ENCODE measurements at places on chromosomes 11 and 22.
A peak's percentile ranks its signal among the peaks of the same experiment; 100 is the strongest.

DNA sequence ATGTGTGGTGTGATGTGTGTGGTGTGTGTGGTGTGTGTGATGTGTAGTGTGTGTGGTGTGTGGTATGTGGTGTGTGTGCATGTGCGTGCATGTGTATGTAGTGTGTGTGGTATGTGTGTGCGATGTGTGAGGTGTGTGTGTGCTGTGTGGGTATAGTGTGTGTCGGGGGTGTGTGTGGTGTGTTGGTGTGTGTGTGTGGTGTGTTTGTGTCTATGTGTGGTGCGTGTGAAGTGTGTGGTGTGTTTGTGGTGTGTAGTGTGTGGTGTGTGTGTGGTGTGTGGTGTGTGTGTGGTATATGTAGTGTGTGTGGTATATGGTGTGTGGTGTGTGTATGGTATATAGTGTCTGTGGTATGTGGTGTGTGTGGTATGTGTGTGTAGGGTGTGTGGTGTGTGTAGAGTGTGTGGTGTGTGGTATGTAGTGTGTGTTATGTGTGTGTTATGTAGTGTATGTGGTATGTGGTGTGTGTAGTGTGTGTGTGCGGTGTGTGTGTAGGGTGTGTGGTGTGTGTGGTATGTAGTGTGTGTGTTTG is 5.0 kb upstream of the PPP6R2 start:
- DNase-seq: no peak

- DNase-seq: no peak
Measured at GRCh38 chr11:66563832-66564231, 4.6 kb downstream of the CTSF start.

- no peak for DNase-seq
Measured at GRCh38 chr11:118699506-118700220, 20.2 kb upstream of the TREH start.

- no peak for DNase-seq
Measured at GRCh38 chr11:44727114-44727372, 281 bp downstream of the TSPAN18 start.

DNA sequence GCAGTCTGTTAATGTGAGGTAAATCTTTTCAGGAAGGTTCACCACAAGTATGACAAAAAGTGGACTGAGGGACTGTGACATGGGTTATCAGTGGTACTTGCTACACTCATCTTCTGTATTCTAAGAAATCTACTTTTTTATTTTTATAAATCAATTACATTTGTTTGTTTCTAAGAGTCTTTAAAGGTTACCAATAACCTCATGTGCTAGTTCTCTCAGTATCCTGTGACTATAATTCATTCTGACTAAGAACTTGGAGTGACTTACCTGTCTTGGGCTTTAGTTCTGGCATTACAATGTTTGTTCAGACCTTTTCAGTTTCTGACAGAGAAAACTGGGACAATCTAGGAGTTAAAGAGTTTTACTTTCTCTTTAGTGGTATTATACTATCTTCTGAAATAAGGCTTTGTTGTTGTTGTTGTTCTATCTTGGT is 108.4 kb downstream of the PDE3B start:
- DNase-seq: no peak

GRCh38 chr22:47301820-47302475 is 539.5 kb downstream of the TBC1D22A start:
- DNase-seq: no peak

DNA sequence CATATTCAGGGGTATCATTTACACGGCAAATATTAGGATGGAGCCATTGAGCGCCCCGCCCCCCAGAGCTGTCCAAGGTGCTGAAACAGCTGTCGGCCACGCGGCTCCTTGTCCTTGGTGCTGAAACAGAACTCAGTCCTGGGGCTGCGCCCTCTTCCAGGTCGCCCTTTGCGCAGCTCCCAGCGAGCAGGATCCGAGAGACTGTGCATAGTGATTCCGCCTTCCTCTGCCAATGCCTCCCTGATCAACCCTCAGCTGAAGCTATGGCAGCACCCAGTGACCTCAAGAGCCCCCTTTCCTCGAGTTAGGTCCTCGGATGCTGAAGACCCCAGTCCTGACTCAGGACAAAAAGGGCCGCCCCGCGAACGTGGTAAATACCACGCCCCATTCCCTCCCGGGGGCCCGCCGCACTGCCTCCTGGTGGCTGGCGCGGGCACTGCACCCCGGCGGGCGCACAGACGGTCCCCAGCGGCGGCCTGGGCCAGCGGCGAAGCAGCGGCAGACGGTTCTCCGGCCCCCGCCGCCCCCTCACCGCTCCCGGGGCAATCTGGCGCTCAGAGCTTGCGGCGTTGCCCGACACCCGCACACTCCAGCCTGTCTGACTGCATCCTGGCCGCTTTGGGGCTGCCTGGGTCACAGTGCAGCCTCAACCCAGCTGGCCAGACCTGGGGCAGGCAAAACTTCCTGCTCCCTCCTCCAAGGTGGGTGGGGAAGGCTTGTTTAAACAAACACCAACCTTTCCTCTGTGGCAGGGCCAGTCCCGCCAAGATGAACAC is 13.4 kb downstream of the SYT7 start:
- peak; percentile 16 for DNase-seq
